ENCODE measurements at places on chromosomes 12 and 14.

GRCh38 chr14:99072956-99073355 is 199.0 kb downstream of the BCL11B start:
- DNase-seq = no peak

DNA sequence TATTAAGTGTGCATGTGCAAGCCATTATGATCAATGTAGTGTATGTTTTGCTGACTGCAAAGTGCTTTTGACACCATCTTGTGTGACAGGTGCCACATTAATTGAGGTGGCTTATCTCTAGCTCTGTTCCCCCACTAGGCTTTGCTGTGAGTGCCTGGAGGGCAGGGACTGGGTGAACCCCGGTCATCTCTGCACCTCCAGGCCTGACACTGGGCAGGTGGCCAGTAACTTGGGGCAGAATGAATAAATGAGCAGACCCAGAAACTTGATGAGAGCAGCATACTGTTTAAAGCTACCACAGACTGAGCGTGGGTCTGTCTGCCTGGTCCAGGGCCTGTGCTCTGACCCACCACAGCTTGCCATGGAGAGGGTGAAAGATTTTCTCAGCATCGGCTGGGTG is 151.6 kb downstream of the CALM1 start:
- DNase-seq = no peak

GRCh38 chr14:94850309-94851211 is 80.6 kb upstream of the GSC start:
- no peak for DNase-seq

DNA sequence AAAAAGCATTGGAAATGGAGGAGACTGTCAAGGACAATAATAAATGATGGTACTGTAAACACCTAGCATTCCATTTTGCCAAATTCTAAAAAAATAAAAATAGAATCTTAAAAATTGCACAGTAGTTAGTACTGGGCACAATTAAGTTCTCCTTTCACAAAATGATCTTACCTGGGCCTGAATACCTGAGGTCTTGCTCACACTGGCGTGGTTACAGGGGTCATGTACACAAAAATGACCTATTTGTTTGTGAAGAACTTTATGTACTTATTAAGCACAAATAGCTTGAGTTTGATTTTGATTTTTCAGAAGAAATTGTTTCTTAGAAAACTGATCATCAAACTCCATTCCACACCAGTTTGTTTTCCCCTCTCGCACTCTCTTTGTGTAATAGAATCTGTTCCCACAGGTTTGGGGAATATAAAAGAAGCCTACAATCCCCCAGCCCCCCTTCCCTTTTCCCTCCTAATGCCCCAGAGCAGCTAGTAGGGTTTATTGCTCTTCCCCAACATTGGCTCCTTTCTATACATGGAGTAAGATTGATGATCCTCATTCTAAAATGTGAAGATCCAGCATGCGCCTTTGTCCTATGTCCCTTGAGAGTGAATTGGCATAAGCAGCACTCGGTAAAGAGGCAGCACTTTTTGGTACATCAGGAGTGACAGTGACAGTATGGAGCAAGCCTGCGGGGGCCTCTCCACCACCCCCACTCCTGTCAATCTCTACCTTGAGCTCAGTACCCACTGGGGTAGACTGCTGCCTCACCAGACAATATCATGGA is 204.3 kb downstream of the ASCL1 start:
- DNase-seq = no peak

DNA sequence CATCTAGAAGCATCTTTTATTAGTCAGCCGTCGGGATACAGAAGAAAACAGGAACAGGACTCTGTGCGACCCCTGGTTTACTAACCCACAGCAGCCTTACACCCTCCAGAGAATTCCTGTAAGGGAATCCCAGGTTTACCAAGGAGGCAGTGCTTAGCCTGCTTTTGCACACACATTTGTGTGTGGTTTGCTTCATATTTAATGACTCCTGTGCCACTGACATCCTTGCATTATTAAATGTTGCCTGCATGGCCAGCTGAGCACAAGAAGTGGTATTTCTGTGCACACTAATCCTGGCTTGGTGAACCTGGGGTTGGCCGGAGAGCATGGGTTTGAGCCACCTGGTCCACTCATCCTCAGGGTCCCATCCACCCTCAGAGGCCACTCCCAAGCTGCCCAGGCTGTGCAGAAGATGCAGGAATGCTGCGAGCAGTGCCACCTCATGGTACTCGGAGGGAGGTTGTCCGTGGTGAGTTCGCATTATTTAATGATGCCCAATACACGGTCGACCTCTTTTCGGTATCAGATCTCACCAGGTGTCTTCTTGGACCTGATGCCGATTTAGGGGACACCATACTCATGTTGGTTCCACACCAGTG is 152.4 kb upstream of the RTL1 start:
- DNase-seq = no peak

GRCh38 chr12:75489187-75489586 is 8.6 kb downstream of the GLIPR1 start:
- no peak for DNase-seq

DNA sequence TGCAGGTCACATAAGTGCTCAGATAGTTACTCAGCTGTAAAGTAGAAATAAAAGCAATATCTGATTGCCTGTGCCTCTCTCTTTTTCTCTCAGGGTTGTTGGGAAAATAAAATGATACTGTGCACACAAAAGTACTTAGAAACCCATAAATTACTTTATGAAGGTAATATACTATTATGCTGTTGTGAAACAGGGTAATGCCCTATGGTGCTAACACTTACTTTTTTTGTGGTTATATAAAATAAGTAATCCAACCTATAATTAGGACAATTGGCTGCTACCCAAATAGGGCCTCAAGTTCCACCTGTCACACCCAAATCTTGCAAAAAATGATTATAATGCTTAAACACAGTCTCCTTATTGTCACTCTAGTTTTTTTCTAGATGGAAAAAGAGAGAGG is 50.6 kb downstream of the DAAM1 start:
- peak; percentile 16 for DNase-seq

DNA sequence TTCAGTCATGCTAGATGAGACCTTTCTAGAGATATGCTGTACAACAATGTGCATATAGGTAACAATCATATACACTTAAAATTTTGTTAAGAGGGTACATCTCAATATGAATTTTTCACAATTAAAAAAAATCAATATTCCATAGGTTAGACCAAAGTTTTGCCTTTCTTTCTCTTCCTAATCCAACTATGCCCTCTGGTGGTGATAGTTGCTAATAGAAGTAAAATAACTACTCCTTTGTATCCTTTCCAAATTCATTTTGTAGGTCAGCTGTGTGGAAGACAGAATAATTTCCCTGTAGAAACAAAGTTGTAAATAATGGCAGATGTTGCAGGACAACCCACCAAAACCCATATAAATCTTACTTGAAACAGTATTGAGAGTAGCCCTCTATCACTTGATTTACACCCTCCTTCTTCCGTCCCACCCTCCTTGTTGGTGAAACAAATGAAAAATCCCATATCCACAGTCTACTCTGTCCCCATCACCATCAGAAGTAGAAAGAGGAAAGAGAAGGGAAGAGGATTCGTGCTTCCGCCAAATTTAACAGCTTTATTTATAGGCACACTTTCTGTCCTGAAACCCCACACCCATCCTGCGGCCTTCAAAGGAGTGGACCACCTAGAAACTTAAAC is 34.2 kb upstream of the KICS2 start:
- peak; percentile 91 for DNase-seq

GRCh38 chr12:123388951-123389559 is 5.1 kb downstream of the KMT5A start:
- DNase-seq = no peak

- no peak for DNase-seq
Measured at GRCh38 chr14:55843718-55844403, 263.9 kb downstream of the KTN1 start.

DNA sequence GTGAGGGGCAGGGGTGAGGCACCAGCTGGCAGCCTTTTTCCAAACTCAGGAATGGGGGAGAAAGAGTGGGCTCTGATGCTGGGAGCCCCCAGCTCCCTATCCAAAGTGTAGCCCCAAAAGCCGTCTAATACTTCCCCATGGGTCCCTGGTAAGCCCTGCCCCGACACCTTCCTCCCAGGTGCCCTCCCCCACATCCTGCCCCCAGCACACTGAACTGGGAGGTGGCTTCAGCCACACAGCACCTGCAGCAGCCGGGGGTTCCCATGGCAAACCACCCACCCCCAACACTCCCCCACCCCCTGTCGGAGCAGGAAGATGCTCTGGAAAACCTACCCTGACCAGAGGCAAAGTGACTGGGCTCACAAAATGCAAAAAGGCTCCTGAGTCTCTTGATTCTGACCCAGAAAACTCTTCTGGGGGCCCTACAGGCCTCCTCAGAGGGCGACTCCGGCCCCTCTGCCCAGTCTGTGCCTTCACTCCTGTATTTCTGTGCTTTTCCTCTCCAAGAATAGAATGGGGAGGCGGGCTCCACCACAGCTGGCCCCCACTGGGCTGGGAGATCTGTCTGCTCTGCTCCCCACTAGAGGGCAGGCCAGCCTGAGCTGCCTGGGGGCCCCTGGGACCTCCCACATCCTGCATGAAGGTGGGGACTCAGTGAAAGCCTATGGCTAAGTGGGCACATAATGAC is 81.6 kb downstream of the ITPK1 start:
- DNase-seq = no peak

DNA sequence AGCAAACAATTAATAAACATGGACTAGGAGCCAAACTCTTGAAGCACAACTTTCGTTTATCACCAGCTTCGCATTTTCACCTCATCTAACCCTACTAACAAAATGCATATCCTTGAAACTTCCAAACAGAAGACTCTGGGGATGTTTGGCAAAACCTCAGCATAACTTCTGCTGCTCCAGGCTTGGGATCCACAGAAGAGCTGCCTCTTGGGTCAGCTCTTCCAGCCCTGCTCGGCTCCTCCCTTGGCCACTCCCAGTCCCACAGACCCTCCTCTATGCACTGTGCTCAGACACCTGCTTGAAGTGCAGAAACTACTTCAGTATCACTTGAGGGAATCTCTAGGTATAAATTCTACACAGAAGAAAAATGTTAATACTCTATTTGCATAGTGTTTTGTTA is 110.0 kb upstream of the AMIGO2 start:
- DNase-seq = no peak

DNA sequence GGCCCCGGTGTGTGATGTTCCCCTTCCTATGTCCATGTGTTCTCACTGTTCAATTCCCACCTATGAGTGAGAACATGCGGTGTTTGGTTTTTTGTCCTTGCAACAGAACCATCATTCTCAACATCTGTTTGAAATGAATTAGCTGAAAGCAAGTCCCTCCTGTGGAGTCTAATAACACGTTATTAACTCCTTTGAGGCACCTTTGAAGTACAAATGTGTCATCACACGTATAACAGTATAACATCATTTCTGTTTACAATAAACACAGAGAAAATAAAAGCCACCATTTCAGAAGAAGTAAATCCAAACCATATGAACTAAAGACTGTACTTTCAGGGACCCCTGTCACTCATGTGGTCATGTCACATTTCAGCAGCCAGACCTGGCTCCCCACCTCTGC is 198.5 kb downstream of the STXBP6 start:
- DNase-seq = no peak

DNA sequence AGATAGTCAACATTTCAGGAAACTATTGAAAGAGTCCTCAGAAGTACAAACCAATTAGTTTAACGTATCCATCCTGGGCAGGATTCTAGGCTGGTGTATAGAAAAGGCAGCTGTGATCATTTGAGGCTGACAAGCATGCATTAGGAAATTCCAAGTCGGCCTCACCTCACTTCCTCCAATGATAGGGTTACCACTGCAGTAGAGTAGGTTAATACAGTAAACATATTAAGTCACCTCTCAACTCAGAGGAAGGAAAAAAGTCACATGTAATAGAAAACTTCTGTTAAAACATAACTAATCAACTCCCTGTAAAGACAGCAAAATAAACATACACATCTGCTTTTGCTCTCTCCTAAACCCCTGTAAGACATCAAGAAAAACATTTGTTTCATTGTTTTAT is 33.5 kb downstream of the MED13L start:
- peak; percentile 34 for DNase-seq

GRCh38 chr12:56081393-56082347 is 1.7 kb downstream of the ERBB3 start:
- DNase-seq = no peak

DNA sequence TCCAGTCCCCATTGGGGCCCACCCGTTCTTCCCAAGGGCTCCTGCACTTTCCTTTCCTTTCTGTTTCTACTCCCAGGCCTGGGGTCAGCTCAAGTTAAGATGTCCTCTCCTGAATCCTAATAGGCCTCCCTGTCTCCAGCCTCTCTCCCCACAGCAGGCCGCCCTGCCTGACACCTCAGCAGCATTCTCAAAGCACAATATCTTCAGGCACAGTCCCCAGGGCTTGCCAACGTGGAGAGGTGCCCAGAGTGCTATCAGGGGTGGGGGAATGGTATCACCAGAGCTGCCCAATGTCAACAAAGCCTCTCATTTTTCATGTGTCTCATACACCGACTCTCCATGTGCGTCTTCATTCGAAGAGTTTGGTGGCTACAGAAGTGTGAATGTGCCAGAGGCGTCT is 123.0 kb downstream of the FOXN3 start:
- DNase-seq = no peak

DNA sequence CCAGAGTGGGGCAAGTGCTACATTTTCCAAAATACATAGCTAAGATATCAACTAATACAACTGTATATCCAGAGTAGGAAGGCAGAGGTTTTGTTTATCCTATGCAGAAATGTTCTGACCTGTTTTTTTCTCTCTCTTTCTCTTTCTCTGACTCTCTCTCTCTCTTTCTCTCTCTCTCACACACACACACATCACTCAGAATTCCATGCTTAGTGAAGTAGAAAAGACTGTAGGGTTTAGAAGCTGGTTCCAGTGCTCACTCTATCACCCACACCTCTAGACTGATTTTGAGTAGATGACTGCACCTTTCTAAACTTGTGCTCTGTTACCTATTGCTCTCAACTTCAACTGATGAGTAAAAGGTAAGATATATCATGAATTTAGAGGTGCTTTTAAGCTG is 356.7 kb downstream of the LRIG3 start:
- no peak for DNase-seq

DNA sequence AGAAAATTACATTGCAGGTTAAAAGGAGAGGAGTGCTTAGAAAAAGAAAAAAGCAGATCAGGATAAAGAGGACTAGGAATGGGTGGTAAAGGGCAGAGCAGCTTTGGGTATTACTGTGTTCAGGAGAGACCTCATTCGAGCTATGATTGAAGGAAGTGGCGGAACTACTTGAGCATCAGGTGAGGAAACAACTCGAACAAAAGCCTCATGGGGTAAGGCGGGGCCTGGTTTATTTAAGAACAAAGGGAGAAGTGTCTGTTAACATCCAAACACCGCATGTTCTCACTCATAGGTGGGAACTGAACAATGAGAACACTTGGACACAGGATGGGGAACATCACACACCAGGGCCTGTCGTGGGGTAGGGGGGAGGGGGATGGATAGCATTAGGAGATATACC is 444.6 kb upstream of the CCDC196 start:
- DNase-seq = peak; percentile 7

GRCh38 chr14:66381755-66382154 is 104.4 kb upstream of the CCDC196 start:
- no peak for DNase-seq

DNA sequence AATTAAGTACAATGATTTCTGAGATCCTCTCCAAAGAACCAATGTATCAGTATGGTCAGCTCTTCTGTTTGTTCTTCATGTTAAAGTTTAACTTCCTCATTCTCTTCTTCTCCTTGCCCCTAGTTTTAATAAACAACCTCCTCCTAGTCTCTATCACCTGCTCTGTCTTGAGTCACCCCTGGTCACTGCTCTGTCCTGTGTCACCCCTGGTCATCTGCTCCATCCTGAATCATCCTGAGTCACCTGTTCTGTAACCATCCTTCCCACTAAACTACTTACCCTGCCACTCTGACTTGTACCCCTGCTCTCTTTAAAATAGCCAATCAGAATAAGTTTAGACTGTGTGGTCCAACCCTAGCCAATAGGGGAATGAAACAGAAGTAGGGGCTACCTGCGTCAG is 100.5 kb downstream of the ALG10B start:
- DNase-seq = no peak

GRCh38 chr12:105910030-105910429 is 228.7 kb downstream of the NUAK1 start:
- no peak for DNase-seq

Measured in NCI-H1417 (cell line).